ENCODE measurements at places on chromosomes 2 and 18.

- DNase-seq = no peak
Observed at GRCh38 chr18:59915606-59916005, 15.8 kb downstream of the PMAIP1 start.

- no peak for DNase-seq
Observed at GRCh38 chr2:208255557-208256106, 761 bp upstream of the IDH1 start.

DNA sequence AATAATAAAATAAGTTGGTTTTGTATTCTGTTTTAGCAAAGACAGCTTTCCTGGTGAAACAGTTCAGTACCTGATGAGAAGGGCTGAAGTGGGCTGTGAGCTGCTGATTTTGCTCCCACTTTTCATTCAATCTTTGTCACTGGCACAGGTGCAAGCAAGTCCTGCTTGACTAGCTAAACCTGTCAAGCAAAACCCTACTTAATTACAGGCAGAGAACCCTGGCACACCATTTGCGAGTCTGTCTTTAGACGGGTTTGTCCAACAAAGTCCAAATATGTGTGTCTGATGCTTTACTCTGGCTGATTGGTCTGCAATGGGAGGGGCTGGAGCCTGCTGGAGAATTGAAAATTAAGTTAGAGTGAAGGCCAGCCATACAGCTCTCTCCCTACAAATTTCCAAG is 267.2 kb downstream of the EPHA4 start:
- no peak for DNase-seq

DNA sequence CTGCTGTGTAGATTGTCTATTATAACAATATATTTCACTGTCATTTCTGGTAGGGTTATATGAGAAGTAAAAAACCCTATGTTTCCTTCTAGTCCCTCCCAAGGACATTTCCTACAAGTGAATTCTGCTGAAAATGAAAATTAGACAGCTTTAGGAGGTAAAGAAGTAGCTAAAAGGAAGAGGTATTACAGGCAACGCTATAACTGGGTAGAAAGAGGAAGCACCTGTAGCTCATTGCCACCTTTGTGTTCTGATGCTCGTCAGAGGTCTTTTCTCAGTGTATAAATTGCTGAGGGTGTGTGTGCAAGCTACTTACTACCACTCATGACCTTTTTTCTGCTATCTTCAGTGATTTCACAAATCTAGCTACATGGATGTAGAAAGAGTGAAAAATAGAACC is 1.4 kb downstream of the DNAJC10 start:
- DNase-seq = no peak

DNA sequence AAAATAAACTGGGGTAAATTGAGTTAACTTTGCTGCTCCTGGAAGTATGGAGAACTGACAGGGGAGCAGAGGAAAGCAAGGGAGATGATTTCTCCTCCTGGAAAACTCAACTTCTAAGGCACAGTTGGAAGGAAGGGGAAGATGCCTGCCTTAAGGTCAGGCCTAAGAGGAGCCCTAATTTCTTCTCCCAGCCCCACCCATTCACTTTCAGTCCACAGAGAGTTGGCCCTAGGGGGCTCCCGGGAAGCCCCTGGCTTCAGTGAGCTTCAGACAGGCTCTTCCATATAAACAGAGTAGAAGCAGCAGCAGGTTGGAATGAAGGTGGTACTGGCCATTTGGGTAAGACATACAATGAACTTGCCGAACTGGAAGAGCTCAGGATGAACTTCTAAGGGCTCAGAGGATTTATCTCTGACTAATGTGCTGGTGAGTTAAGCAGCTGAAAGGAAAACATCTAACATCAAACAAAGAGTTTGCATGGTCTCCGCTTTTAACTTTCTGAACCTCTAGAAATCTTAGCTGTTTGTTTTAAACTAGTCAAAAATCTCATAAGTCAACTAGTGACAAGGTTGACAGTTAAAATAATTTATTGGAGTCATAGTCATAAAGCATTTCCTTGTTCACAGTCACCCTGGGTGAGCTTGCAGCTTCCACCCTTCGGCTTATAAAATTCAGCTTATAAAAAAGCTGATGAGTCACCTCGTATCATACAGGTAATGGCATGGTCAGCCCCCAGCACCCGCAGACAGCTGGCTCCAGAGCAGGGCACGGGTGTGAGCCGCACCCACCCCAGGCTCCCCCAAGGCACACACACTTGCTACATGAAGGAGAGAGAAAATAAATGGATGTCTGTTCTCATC is 9.8 kb downstream of the MALL start:
- no peak for DNase-seq

GRCh38 chr2:111121028-111121827 is 514 bp downstream of the BCL2L11 start:
- DNase-seq = peak; percentile 48

GRCh38 chr2:235557903-235558302 is 64.1 kb downstream of the AGAP1 start:
- no peak for DNase-seq

DNA sequence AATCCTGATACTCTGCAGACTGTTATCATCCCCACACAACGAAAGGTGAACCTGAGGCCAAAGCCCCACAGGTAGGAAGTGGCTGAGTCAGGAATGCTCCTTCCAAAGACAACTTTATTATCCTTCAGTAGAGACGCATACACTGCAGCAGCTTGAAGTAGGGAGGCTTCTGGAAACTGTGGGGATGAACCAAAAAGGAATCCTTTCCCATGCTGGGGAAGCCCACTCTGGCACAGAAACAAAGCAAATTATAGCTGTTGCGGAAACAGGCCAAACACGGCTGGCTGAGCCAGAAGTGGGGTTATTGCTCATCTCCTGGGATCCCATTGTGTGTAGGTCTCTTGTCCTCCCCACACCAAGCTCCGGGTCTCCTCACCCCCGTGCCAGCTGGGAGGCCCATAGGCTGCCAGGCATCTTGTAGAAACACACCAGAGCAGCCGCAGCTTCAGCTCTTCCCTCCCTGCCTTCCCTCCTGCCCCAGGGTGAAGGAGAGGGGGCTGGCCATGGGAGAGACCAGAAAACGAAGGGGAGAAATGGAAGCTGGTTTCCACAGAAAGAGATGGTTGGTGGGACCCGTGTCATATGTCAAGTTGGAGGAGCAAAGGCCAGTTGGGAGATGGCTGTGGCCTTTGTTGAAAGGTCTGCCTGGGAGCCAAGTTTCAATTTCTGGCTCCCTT is 176.9 kb upstream of the NABP1 start:
- DNase-seq = no peak

DNA sequence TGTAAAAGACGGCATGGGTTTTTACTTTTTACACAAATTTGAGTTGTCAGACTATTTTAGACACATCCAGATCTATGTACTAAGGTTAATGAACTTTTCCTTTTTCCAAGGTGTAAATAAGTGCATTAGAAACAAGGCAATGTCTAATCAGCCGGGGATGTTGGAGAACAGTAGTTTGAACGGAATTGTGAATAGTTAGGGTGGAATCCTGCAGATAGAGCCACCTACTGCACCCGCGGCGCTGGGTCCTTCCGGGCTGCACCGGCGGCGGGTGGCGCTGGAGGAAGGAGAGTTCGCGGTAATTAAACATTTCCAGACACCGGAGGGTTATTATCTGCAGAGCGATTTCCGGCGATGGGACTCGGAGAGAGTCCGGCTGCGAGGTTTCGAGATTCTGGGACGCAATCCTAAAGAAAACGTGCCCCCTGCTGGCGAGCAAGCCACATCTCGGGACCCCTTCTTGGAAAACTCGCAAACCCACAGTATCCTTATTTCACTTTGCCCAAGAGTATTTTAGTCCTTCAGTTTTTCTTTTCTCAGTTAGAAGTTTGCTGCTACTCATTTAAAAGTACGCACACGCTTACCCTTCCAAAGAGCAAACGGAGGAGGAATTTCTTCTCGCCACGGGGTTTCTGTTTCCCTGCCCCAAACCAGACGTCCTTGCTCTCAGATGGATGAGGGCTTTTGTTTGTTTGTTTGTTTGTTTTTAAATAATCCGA is 4.5 kb upstream of the OSR1 start:
- DNase-seq = peak; percentile 71

DNA sequence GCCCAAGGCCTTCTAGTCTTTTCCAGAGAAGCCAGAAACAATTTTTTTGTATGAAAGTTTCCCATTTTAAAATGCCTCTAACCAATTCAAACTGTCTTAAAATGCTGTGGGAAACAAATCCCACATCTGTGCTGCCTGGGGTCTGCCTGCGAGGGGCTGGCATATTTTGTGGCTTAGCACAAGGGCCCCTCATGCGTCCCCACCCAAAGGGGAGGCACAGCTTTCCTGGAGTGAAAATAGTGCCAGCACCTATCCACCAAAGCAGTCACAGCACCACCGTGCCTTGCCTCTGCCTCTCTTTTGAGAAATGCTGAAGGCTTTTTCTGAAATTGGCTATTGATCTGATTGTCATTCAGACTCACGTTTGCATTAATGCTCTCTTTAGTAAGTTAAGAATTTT is 22.2 kb upstream of the GNAL start:
- no peak for DNase-seq

Measured in WTC11 (cell line).